ENCODE measurements at places on chromosomes 2 and 18.

DNA sequence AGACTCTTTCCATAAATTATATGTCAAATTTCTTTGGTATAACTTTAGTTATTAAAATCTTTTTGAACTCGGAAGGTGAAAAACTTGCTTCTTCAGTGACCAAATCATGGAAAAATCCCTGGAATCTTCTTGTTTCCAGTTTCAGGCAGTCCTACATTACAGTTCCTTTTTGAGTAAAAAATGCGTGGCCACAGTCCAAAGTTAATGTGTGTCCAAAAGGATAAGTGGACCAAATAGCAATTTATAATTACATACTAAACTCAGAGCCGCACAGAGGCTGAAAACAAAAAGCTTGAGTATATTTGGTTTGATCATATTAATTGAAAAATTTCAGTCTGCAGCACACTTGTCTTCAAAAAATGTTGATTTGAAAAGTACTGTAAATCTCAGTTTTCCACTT lies 28.4 kb upstream of the DYNC2LI1 start:
- DNase-seq, result no peak

DNA sequence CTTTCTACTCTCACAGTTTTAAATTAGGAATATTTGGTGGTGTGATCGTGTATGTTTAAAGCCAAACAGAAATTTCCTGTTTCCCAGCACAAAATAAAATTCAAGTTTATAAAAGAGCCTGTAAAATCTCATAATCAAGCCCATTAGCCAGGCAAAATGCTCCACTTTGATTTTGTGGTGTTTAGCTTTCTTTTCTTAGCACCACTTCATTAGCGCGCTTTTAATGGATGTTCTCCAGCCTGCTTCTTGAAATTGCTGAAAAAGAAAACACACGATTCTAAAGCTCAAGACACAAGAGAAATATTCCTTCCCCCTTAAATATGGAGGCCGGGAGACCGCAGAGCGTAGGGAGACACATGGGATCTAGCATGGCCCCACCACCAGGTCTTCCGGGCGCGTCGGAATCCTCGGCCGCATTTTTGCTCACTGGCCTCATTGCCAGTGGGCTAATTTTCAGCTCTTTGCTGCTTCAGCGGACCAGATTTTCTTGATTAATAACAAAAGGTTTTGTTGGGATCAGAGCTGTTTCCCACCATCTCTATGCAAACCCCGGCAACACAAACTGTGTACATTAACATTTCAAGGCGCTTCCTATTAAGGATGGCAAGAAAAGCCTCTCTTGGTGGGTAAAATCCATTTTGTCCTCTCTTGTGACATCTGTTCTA lies 40.4 kb upstream of the ID2 start:
- DNase-seq, result no peak

DNA sequence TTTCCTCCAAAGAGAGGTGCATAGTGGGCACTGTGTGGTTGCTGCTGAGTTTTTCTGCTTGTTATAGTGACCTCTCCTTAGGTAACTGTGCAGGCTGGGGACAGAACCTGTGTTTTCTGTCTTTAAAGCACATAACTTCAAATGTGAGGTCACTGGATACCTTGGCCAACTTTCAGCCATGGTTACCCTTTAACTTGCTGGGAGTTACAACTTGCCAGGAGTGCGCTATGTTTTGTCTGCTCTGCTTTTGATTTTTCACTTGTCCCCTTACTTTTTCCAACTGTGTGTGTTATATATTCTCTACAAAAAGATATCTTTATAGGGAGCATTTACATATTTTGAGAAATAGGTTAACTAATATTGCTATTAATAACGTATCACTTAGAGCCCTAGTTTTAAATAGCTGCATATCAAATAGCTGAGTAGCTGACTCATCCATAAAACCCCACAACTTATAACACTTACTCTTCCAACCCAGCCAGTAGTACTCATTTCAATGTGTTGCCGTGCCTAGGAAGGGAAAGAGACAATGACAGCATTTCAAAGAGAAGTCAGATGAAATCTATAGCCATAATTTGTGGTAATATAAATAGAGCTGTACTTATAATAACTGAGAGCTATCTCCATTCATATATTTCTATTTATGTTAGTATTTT lies 51.6 kb downstream of the DPP4 start:
- no peak for DNase-seq

DNA sequence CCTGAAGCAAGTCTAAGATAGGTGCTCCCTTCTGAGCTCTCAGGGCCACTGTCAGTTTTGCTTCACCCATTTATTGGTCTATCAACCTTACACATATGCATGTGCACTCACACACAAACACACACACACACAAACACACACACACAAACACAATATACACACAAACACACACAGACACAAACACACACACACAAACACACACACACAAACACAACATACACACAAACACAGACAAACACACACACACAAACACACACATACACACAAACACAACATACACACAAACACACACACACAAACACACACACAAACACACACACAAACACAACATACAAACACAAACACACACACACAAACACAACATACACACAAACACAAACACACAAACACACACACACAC lies 181.6 kb upstream of the KLHL29 start:
- DNase-seq, result no peak

- no peak for DNase-seq
Measured at GRCh38 chr2:112121682-112122254, 16.4 kb upstream of the FBLN7 start.

GRCh38 chr18:75962036-75962572 lies 532.9 kb downstream of the ZNF516 start:
- no peak for DNase-seq

GRCh38 chr2:189142893-189143759 lies 36.4 kb downstream of the COL5A2 start:
- DNase-seq, result no peak

DNA sequence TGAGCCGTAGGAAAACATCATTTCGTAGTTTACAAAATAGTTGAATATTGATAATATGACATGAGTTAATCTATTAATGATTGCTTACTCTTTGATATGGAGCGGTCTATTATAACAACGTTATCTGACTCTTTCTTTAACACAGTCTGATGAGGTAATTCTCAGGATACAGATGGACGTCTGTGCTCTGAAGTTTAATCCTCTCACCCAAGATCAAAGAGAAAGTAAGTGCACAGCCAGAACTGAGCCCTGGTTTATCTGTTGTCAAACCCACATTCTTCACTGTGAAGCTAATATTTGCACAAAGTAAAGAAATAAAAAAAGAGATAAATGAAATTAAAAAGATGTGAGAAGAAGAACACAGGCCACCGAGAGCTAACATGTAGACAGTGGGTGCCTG lies 190.9 kb upstream of the COPS8 start:
- DNase-seq, result no peak

GRCh38 chr2:55618275-55619055 lies 1.0 kb upstream of the PPP4R3B start:
- peak; percentile 67 for DNase-seq

DNA sequence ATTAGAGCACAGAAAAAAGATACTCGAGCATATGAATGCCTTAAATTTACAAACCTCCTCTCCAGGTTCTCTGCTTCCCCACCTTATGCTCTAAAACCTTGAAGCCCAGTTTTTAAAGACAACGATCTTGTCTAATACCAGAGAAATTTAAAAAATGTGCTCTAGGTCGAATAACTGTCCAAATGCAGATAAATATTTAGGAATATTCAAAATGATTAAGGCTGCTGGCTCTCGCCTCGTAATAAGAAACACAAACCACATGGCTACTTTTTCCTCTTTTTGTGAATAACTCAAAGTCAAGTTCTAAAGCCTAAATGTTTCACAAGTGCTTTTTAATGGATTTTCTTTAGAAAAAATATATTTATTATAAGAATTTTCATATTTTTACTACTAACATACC lies 101.3 kb downstream of the SATB2 start:
- no peak for DNase-seq

GRCh38 chr2:215567504-215567903 lies 131.6 kb upstream of the FN1 start:
- DNase-seq, result no peak

DNA sequence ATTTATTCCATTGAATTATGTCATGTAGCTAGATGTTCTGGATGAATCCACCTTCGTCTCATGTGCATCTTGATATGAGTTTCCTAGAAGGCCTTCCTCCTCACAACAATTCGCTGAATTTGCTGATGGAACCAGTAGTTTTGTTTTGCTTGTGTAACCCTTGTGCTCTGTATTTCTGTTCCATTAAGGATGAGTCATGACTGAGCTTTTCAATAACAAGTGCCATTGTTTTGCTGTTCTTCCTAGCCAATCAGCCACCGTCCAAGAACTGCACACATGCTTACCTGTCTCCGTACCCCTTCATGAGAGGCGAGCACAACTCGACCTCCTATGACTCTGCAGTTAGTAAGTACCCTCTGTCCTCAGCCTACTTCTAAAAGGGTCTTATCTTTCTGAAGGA lies 2.3 kb downstream of the TMEM182 start:
- no peak for DNase-seq

DNA sequence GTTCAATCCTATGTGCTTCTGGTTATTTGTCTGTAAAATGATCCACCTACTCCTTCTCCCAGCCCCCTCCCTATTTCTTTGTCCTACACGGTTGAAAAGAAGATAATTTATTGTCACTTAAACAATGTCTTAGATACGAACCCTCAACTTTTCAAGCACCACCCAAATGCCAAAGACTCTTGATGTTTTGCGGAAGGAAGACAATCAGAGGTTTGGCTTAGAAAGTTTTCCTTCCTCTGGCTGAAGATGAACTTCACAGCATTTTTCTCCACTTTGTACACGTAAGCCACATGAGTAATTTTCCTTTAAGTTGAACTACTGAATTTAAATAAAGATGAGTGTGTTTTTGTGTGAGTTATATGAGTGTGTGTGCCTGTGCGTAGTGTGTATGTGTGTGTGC lies 25.5 kb upstream of the SLC8A1 start:
- DNase-seq, result no peak

DNA sequence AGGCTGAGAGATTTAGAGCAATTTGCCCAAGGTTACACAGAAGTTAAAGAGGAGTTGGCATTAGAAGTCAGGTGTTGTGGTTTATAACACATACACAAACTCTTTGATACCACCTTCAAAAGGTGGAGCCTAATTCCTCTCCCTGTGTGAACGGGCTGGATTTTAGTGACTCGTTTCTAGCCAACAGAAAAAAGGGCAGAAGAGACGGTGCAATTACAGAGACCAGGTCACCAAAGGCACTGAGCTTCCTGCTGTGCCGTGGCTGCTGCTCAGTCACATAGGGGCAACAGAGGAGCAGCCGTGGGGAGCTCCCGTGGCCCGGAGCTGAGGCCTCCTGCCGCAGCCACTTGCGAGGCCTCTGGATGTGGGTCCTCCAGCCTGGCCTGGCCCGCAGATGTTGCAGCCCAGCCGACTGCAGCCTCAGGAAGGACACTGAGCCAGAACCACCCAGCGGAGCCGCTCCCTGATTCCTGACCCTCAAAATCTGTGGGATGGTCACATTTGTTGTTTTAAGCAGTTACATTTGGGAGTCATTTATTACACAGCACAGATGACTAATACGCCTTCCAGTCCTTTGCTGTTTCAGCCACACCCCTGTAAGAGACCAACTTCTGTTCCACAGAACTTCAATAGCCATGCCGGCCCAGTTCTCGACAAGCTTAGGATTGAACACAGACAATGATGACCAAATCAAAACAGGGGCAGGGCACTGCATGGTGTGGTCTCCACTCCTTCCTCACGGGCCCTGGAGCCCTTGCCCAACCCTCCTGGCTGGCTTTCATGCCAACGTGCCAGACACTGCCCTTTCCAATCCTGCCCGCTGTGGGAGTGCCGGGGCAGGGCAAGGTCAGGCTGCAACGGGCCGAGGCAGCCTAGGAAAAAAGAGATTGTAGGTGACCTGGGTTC lies 17.1 kb downstream of the EDAR start:
- DNase-seq, result no peak

DNA sequence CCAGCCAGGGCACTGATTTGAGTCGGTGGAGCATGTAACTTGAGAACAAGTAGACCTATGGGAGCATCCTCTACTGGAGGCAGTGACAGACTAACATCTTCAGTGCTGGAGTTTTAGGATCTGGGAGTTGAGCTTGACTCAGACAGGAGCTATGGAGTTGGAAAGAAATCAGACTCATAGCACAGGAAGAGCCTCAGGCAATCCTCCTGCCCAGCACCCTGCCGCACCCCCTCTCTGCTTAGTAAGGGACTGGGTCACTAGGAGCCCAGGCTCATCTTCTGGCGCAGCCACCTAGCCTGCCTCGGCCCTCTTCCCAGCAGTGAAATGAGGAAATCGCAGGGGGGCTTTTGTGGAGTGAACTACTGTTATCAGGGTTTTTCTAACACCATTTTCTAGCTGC lies 3.6 kb downstream of the ARID5A start:
- no peak for DNase-seq

- DNase-seq, result no peak
Measured at GRCh38 chr2:162368494-162368893, 24.6 kb downstream of the GCA start.

- DNase-seq, result no peak
Measured at GRCh38 chr2:2739231-2739795, 408.2 kb upstream of the MYT1L start.

GRCh38 chr2:158968396-158969161 lies at the start of gene TANC1:
Gene TANC1, plus strand, starts transcription at chr2:158968640. Its CDS starts 97,271 bp downstream, at chr2:159065911.
- DNase-seq, result peak; percentile 81

DNA sequence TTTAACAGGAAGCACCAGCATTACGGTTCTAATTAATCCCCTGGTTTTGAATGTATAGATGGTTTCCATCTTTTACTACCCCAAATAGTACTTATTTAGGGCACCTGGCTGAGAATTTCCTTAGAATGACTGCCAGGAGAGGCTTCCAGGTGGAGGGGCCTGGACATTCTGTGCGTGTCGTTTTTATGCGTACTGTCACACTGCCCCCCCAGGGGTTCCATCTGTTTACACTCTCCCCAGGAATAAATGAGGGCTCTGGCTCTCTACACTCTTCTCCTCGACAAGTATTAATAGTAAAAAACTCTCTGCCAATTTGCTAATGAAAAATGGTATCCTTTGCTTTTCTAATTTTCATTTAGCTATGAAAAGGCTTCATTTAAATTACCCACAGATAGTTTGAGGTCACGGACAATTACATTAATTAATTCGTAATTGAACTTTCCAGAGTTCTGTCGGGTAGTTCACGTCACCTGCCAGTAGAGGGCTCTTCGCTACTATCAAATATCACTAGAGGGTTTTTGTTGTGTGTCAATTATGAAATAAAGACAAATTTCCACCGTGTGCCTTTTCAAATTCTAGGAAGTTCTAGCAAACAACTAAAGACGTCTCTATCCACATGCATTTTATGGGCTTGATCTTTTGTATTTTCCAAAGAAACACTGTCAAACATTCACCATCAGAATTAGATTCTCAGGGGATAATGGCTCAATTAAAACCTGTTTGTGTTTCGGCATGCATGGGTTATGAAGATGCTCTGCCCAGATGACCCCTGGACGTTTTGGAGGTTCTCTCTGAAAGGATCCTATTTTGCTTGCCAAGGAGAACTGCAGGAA lies 88.8 kb upstream of the ASB18 start:
- no peak for DNase-seq

- DNase-seq, result no peak
Measured at GRCh38 chr2:188629753-188630527, 338.3 kb downstream of the GULP1 start.

All from activated CD8-positive, alpha-beta memory T cell treated with anti-CD3 and anti-CD28 coated beads, Interleukin-2, amount 50 U/mL, for 48 hours (primary cell).